ENCODE measurements at places on chromosomes 6 and 20. TPM values are rescaled to one million over a fixed set of nuclear protein-coding genes. Genes with fewer than 3 reads are reported as not detected.

GRCh38 chr6:47094241-47094925 lies 52.3 kb upstream of the ADGRF1 start:
- no peaks in the 10 kb centered on the region for H3K4me1 ChIP-seq
- no peak overlapping the region for H3K4me3 ChIP-seq
- H3K36me3 ChIP-seq, result no peaks in the 10 kb centered on the region
- DNase-seq, result no peak
- no peaks in the 10 kb centered on the region for H3K27me3 ChIP-seq
- no peak overlapping the region for H3K27ac ChIP-seq

FBXO9 gene
- total RNA-seq, result 74.1 TPM

DNA sequence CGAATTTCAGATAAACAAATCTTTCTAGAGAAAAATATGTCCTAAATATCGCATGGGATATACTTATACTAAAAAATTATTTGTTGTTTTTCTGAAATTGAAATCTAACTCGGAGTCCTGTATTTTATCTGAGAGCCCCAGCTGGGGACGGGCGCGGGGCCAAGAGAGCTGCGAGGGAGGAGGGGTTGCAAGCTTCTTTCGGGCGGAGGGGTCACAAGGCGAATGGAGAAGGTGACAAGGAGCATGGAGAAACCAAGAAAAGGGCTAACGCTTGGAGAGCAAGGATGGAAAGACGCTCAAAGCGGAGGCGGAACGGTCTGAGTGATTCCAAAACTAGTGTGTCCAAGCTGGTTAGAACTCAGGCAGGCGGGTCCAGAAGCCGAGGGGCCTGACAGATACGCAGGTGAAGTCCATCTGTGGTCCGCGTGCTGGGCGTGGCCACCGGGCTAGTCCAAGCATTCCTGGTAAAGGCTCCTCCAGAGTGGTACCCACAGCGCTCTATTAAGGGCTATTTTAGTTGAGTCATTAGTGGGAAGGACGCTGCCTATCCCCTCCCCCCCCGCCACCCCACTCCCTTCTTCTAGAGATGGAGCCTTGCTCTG lies 41.5 kb upstream of the ZNFX1 start:
- H3K4me3 ChIP-seq, result peak overlapping the region; percentile 76
- H3K27ac ChIP-seq, result no peak overlapping the region
- H3K4me1 ChIP-seq, result peaks cover 33% of the 10 kb centered on the region

GRCh38 chr20:32364554-32365208 lies 6.5 kb downstream of the ASXL1 start:
- H3K4me1 ChIP-seq, result peaks cover 85% of the 10 kb centered on the region
- no peak overlapping the region for H3K4me3 ChIP-seq
- peaks cover 46% of the 10 kb centered on the region for H3K36me3 ChIP-seq
- H3K27me3 ChIP-seq, result no peaks in the 10 kb centered on the region
- peak overlapping the region; percentile 9 for H3K27ac ChIP-seq
- no peak for DNase-seq

TREM2 gene
- not detected for total RNA-seq

All from activated CD4-positive, alpha-beta memory T cell treated with anti-CD3 and anti-CD28 coated beads, Interleukin-2, amount 10 ng/mL, durations not matched to agents 7 days and 5 days (primary cell).